Naive thymus-derived CD8-positive, alpha-beta T cell (primary cell): ENCODE measurements at places on chromosomes 4 and X.
A peak's percentile ranks its signal among the peaks of the same experiment; 100 is the strongest.

- H3K36me3 ChIP-seq, result no peaks in the 10 kb centered on the region
- H3K4me3 ChIP-seq, result no peak overlapping the region
- H3K4me1 ChIP-seq, result peaks cover 9% of the 10 kb centered on the region
- no peak overlapping the region for H3K27ac ChIP-seq
- H3K27me3 ChIP-seq, result peaks cover 9% of the 10 kb centered on the region
Observed at GRCh38 chrX:140503714-140504351, 1.0 kb downstream of the SOX3 start.

- H3K27ac ChIP-seq, result no peak overlapping the region
- no peaks in the 10 kb centered on the region for H3K27me3 ChIP-seq
- H3K4me3 ChIP-seq, result no peak overlapping the region
- DNase-seq, result no peak
- H3K4me1 ChIP-seq, result no peaks in the 10 kb centered on the region
Observed at GRCh38 chr4:123244137-123244536, 152.5 kb upstream of the SPRY1 start.

GRCh38 chr4:101122019-101122418, 225.3 kb downstream of the PPP3CA start:
- peaks cover 13% of the 10 kb centered on the region for H3K4me1 ChIP-seq
- no peaks in the 10 kb centered on the region for H3K27me3 ChIP-seq
- no peak for DNase-seq
- H3K36me3 ChIP-seq, result peaks cover 4% of the 10 kb centered on the region

- DNase-seq, result no peak
- H3K27me3 ChIP-seq, result no peaks in the 10 kb centered on the region
- H3K27ac ChIP-seq, result no peak overlapping the region
- peaks cover 7% of the 10 kb centered on the region for H3K36me3 ChIP-seq
- H3K4me1 ChIP-seq, result peaks cover 12% of the 10 kb centered on the region
Observed at GRCh38 chr4:4758681-4759080, 100.8 kb upstream of the MSX1 start.

GRCh38 chr4:157043131-157043530, 32.8 kb upstream of the GLRB start:
- H3K4me1 ChIP-seq, result no peaks in the 10 kb centered on the region
- H3K27ac ChIP-seq, result no peak overlapping the region

- H3K27me3 ChIP-seq, result no peaks in the 10 kb centered on the region
- H3K27ac ChIP-seq, result no peak overlapping the region
- no peak for DNase-seq
- H3K4me3 ChIP-seq, result no peak overlapping the region
Observed at GRCh38 chrX:79572566-79572965, 205.4 kb upstream of the ITM2A start.

GRCh38 chrX:11470250-11470974, 177.2 kb downstream of the AMELX start:
- H3K4me3 ChIP-seq, result no peak overlapping the region
- H3K36me3 ChIP-seq, result no peaks in the 10 kb centered on the region
- DNase-seq, result no peak
- peaks cover 9% of the 10 kb centered on the region for H3K27me3 ChIP-seq

- H3K27me3 ChIP-seq, result no peaks in the 10 kb centered on the region
- DNase-seq, result no peak
- H3K27ac ChIP-seq, result no peak overlapping the region
- no peaks in the 10 kb centered on the region for H3K4me1 ChIP-seq
- H3K36me3 ChIP-seq, result no peaks in the 10 kb centered on the region
Observed at GRCh38 chr4:92328095-92328494, 24.3 kb downstream of the GRID2 start.

- H3K4me1 ChIP-seq, result peaks cover 10% of the 10 kb centered on the region
- peak overlapping the region; percentile 66 for H3K27ac ChIP-seq
- no peaks in the 10 kb centered on the region for H3K27me3 ChIP-seq
- no peaks in the 10 kb centered on the region for H3K36me3 ChIP-seq
- no peak overlapping the region for H3K4me3 ChIP-seq
Observed at GRCh38 chrX:39418254-39418704, 617.0 kb downstream of the MID1IP1 start.

- no peak for DNase-seq
- H3K36me3 ChIP-seq, result no peaks in the 10 kb centered on the region
- no peaks in the 10 kb centered on the region for H3K27me3 ChIP-seq
- no peak overlapping the region for H3K4me3 ChIP-seq
- H3K4me1 ChIP-seq, result no peaks in the 10 kb centered on the region
Observed at GRCh38 chrX:123814343-123814742, 45.5 kb upstream of the XIAP start.

- no peak overlapping the region for H3K27ac ChIP-seq
- peaks cover 5% of the 10 kb centered on the region for H3K36me3 ChIP-seq
- H3K4me3 ChIP-seq, result no peak overlapping the region
- no peaks in the 10 kb centered on the region for H3K27me3 ChIP-seq
- H3K4me1 ChIP-seq, result no peaks in the 10 kb centered on the region
- no peak for DNase-seq
Observed at GRCh38 chr4:96497621-96498020, 657.7 kb downstream of the PDHA2 start.
